ENCODE measurements at places on chromosomes 1 and 21.

- DNase-seq, result peak; percentile 89
Observed at GRCh38 chr1:12208764-12209494, 20.9 kb upstream of the VPS13D start.

DNA sequence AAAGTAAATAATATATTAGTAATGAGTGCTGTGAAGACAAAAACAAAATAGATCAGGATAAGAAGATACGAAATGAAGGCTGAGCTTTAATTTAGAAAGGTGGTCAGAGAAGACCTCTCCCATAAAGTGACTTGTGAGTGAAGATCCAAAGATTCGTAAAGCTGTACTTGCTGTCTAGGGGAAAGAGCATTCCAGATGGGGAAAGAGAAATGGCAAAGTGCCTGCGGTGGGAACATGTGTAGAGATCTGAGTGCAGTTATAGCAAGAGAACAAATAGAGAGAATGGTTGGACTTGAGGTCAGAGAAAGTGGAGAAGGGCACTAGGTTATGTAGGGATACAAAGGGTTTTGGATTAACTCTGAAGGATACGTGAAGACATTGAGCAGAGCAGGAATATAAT, 60.6 kb downstream of the NUF2 start:
- DNase-seq, result no peak

- no peak for DNase-seq
Observed at GRCh38 chr1:54854381-54855020, 32.5 kb downstream of the DHCR24 start.

DNA sequence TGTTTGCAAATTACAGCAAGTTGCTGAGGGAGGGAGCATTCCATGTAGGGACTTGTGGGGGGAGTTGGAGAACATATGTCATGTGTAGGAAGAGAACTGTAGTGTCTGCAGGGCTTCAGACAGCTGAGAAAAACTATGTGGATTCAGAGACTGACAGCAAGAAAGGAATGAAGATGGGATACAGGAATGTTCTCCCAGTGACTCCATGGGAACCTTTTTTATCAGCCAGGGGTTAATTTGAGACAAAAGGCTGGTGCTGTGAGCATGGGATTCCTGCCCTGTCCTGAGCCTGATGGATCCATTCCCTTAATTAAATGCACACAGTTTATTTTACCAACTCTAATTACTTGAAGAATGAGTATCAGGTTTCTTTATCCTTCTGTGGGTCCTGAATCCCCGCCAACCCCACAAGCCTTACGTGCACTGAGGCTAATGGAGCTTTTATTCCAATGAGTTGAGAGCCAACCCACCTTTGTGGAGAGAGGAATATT, 26.5 kb upstream of the PLXNA2 start:
- DNase-seq, result no peak

GRCh38 chr1:232868793-232869491, 63.7 kb downstream of the MAP10 start:
- DNase-seq, result no peak

DNA sequence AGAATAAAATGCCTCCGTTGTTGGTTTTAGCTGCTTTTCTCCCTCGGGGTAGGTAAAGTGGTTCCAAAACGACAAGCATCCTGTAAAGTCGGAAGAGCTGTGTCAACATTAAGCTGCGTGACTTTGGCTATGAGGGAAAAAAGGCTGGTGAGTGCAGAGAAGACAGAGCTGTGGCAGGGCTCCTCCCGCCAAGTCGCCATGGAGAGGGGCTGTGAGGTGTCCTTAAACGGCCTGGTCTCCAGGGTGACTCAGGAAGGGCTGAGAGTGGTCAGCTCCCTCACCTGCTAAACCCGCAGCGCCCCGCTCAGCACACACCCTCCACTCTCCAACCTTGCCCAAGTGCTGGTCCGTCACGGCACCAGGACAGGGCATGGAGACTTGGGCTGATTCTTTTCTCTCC, 91.6 kb upstream of the SAMD11 start:
- DNase-seq, result no peak

- no peak for DNase-seq
Observed at GRCh38 chr1:204520834-204521709, 4.9 kb downstream of the MDM4 start.

DNA sequence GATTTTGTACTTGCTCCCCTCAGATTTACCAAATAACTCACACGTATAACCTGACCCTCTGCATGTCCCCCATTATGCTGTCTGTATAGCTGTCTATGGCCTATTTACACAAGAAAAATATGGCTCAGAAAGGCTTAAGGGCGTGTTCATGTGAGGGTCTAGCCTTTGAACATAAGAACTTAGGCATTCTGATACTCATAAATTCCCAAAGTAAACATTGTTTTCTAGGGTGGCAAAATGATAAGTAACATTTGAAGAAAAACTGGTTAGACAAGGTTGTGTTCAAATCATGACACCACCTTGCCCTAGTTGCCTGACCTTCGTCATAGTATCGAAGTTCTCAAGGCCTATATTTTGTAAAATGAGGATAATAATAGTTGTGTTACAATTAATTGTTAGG, 394.6 kb downstream of the LRRIQ3 start:
- no peak for DNase-seq

DNA sequence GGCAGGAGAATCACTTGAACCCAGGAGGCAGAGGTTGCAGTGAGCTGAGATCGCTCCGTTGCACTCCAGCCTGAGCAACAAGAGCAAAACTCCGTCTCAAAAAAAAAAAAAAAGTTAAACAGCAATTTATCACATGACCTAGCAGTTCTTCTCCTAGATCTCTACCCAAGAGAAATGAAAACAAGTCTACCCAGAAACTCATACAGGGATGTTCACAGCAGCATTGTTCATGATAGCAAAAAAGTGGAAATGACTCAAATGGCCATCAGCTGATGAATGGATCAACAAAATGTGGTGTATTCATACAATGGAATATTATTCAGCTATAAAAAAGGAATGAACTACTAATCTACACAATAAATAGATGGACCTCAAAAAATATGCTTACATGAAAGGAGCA, 12.2 kb upstream of the ID3 start:
- no peak for DNase-seq

GRCh38 chr1:52913014-52913413, 8.5 kb downstream of the ECHDC2 start:
- no peak for DNase-seq

GRCh38 chr1:171116676-171117075, 26.0 kb downstream of the FMO3 start:
- no peak for DNase-seq

- DNase-seq, result no peak
Observed at GRCh38 chr1:112589766-112590165, 29.2 kb downstream of the ST7L start.

DNA sequence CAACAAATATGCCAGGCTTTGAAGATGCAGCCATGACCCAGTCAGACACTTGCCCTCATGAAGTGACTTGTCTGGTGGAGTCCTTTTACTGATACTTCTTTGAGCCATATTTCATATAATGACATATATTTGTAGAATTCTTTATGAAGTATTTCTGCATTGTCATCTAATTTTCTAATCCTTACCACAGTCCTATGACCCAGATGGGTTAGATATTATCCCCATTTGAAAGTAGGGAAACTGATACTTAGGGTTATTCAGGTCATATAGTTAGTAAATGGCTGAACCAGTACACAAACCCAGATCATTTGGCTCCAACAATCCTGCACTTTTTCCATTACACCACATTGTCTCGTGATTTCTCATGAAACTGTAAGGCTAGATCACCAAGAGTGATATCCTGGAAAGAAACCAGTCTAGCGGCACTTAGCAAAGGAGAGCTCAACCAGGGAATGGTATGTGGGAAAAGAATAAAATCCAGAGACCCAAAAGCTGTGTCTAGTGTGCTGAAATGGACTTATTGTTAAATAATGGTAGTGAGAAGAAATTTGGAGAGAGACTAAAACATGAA, 49.6 kb downstream of the ZFYVE9 start:
- no peak for DNase-seq

DNA sequence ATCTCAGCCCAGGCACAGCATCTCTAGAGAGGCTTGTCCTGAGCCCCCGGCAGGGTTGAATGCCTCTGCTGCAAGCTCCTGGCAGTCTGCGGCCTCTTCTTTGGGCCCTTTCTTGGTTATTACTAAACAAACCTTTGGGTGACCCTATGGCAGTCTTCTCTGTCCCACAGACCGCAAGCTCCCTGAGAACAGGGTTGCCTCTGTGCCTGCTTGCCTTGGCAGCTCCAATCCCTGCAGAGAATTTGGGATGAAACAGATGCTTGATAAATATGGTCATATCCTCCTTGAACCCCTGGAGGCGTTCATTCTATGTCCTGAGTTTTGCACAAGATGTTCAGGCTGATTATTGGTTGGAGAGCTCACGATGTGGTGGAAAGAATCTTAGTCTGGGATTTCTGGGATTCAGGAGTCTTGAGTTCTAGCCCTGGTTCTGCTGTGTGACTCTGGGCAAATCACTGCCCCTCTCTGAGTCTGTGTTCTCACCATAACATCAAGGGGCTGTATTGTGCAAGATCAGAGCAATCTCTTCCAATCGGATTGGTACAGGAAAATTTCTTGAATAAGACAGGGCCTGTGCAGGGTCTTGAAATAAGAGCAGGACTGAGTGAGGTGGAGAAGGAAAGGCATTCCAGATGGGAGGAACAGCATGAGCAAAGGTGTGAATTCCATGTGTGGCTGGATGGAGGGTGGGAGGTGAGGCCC, 49.6 kb downstream of the EDN2 start:
- DNase-seq, result no peak

DNA sequence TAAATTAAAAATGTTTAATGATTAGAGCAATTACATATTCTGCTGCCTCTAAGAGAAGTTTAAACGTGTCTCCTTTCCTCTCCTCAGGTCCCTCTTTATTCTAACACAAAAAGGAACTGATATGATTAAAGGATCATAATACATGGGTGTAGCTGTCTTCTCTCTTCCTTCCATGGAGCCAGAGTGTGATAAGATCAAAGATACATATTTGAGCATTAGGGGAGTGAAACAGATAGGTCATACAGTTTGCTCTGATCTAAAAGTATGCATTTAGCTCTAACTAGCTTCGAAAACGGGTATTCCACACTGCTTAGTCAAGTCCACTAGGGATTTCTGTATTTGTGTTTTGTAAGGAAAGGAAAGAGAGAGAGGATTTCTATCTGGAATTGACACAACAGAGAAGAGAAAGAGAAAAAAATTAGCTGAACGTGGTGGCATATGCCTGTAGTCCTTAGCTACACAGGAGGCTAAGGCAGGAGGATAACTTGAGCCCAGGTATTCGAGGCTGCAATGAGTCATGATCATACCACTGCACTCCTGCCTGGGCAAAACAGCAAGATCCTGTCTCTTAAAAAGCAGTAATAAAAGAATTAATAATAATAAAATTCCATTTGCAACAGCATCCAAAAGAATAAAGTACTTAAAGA, 63.1 kb downstream of the CDC42BPA start:
- no peak for DNase-seq

DNA sequence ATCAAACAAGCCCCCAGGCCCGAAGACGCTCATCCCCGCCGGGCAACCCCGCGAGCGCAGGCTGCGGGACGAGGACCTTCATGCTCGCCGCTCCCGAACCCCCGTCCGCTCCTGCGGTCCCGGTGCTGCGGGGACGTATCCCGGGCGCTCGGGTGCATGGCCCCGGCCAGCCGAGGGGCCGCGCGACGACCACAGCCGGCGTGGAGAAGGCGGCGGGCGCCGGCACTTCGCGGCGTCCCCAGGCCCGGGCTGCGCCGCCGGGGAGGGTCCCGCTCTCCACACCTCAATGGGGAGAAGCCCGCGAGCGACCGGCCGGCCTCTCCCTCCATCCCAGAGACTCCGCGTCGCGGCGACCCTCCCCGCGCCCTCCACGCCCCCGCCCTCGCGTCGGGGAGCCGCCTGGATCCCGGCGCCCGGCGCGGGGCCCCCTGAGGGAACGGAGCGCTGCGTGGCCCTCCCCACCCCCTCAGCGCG, 401 bp downstream of the ERRFI1 start:
- peak; percentile 10 for DNase-seq

- DNase-seq, result no peak
Observed at GRCh38 chr1:196438329-196438728, 169.9 kb downstream of the KCNT2 start.

- DNase-seq, result no peak
Observed at GRCh38 chr1:170114906-170115305, 30.9 kb upstream of the NTMT2 start.

- DNase-seq, result no peak
Observed at GRCh38 chr1:55703726-55704363, 488.7 kb upstream of the USP24 start.

- DNase-seq, result no peak
Observed at GRCh38 chr1:209648931-209649776, 3.1 kb downstream of the LAMB3 start.

- no peak for DNase-seq
Observed at GRCh38 chr1:15383810-15384209, 25.9 kb upstream of the EFHD2 start.

- DNase-seq, result no peak
Observed at GRCh38 chr1:168031627-168032026, 94.8 kb upstream of the MPC2 start.

DNA sequence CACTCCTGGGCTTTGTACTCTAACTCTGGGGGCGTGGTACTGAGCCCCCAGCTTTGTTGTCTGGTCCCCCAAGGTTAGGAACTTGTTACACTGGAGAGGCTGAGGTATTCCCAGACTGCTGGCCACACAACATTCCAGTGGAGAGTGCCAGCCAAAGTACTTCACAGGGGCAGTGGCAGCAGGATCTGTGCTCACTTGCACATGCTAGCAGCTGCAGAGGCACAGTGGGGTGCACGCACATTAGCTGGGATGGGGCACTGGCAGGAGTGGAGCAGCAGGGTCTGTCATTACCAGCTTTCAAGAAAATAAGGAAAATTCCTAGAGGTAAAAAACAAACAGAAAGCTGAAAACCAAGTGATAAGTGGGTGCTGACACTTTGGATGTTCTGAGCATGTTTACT, 31.0 kb downstream of the ZNF691 start:
- no peak for DNase-seq

GRCh38 chr1:86499987-86500593, 31.4 kb downstream of the CLCA1 start:
- no peak for DNase-seq

DNA sequence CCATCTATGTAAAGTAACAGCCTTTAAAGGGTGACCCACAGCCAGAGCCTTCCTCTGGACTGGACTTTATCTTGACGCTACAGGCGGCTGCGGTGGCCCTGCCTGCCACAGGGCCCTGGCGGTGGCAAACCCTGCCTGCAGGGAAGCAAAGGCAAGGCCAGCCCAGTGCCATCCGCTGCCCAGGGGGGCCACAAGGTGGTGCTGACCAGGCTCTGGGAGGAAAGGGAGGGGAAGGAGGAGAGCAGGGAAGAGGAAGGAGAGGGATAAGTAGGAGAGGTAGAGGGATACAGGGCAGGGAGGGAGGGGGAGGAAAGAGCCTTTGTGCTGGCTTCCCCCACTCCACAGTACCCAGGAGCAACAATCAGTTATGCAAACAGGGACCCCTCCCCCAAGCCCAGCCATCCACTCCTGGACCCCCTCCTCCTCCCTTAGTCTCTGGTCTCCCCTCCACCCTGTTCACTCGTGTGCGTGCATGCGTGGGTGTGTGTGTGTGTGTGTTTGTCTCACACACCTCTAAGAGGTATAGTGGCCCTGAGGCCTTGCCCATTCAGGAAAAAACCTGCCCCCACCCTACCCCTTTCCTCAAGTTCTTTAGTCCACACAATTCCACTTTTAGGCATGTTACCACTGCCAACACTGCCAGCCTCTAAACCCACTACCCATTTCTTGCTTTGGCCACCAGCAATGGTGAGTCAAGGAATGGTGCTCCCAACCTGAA, 30.3 kb downstream of the SSBP3 start:
- DNase-seq, result no peak

Data from stimulated activated CD4-positive, alpha-beta T cell treated with anti-CD3 and anti-CD28 coated beads, Interleukin-12 subunit alpha, Interleukin-12 subunit beta, amount 100 ng/mL, for 4 hours (primary cell).